Activated B cell treated with CpG ODN at 0.5 μM for 24 hours (primary cell): ENCODE measurements at places on chromosomes 2 and 18. TPM values are rescaled to one million over a fixed set of nuclear protein-coding genes. Genes with fewer than 3 reads are reported as not detected.

HJURP gene
- total RNA-seq: 1.0 and 1.5 TPM in 2 replicates

EN1 gene
- not detected in 2 replicates for total RNA-seq

EHBP1 gene
- total RNA-seq: 24.0 and 25.0 TPM in 2 replicates

OR6B2 gene
- total RNA-seq: not detected in 2 replicates

SERPINB11 gene
- not detected in 2 replicates for total RNA-seq

GRCh38 chr2:223036790-223037444 lies 15.1 kb upstream of the KCNE4 start:
- no peak for DNase-seq
- no peak overlapping the region for H3K4me3 ChIP-seq
- H3K36me3 ChIP-seq: no peaks in the 10 kb centered on the region
- peaks cover 4% of the 10 kb centered on the region for H3K27me3 ChIP-seq

GRCh38 chr2:118554616-118555015 lies 292.8 kb downstream of the EN1 start:
- no peak for DNase-seq
- no peak overlapping the region for H3K27ac ChIP-seq
- H3K27me3 ChIP-seq: peaks cover 3% of the 10 kb centered on the region
- no peak overlapping the region for H3K4me3 ChIP-seq

DNA sequence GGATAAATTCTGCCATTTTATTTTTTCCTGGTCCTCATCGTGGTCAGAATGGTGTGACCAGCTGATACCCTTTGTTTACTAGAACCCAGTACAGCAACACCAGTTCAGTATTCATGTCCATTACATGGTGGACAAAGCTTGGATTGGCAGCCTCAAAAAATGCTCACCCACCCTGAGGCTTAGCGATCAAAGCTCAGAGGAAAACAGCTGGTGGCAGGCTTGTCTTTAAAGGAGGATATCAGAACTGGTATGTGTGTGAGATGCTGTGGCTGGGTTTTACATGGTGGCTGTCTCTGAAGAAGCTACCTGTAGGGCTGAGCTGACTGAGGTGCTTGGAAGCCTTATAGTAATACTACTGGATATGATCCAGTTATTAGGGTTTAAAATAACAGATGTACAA lies 471.1 kb upstream of the MEX3C start:
- H3K36me3 ChIP-seq: no peaks in the 10 kb centered on the region
- H3K4me1 ChIP-seq: peaks cover 4% of the 10 kb centered on the region
- peaks cover 18% of the 10 kb centered on the region for H3K27me3 ChIP-seq
- H3K27ac ChIP-seq: no peak overlapping the region
- no peak overlapping the region for H3K4me3 ChIP-seq
- no peak for DNase-seq

DNA sequence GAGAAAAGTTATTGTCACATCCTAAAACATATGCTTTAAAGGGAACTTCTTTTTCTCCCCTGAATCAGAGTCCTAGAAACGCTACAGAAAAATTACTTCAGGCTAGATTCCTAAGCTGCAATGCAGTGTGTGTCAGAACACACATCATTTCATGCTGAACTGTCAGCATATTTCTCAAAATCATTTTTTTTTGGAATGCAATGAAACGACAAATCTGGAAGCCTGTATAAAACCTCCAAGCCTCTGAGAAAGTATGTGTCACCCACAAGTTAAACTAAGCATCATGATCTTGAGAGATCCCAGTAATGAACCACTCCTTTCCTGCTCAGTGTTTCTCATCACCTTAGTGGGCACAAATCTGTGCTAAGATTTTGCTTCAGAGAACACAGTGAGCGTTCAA lies 276.2 kb downstream of the ZNF521 start:
- H3K36me3 ChIP-seq: no peaks in the 10 kb centered on the region
- no peak for DNase-seq

DNA sequence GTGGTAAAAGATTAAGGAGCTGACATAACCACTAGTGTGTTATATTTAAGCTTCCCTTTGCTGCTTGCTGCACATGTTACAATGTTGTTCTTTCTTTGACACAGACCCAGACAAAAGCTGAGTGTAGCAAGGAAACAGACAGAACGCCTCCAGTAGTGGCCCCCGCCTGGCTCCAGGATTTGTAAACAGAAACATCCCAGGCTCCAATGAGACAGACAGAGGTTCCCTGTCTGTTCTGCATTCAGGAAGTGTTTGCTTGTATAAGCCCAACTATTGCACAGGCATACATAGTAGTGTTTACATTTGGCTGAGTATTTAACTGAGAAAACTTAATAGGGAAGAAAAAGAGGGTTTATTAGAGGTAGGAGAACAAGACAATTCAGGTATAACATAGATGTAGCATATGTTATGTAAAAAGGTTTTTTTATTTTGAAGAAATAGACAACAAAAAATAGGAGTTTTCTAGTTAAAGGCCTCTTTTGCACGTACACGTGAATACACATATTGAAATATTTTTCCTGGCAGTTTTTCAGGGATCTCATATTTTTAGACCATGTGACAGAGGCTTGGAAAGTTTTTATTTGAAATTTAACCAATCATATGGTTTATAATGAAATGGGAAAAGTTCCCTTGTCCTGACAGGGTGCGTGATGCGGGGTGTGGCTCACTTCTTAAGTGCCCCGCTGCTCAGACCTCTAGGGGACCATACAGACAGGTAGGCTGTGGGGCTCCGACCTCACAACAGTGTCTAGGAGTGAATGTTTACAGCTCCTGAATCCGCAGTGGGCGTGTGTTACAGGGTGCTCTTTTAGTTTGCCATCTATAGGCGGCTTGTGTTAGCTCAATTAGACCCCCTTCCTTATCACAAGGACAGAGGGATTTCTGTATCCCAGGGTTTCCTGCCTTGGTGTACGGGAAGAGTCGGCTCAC lies 118.4 kb downstream of the BMPR2 start:
- peaks cover 8% of the 10 kb centered on the region for H3K36me3 ChIP-seq
- no peak for DNase-seq
- no peaks in the 10 kb centered on the region for H3K27me3 ChIP-seq
- no peak overlapping the region for H3K27ac ChIP-seq

DNA sequence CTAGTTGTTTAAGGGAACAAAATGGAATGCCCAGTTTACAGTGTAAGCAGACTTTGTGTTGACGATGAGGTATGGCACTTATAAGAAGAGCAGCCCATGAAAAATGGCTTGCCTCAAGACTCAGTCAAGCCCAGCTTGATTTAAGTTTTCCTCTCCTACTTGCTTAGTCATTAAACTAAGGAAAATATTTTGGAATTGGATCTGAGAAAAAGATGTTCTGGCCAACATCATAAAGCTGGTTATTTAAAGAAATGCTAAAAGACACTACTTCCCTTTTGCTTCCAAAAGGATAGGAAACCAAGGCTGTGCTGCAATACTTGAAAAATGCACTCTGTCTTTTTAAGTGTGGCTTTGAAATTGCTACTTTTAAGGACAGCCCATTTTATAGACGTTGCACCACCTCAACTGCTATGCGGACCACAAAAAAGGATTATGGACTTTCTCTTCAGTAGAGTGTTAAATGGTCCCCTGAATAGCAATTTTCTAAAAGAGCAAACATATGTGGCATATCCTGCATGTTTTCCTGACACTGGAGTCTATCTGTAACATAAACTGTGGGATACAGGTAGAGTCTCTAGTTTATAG lies 32.1 kb downstream of the CCDC141 start:
- no peaks in the 10 kb centered on the region for H3K27me3 ChIP-seq
- peaks cover 5% of the 10 kb centered on the region for H3K36me3 ChIP-seq
- no peak overlapping the region for H3K27ac ChIP-seq
- H3K4me1 ChIP-seq: peaks cover 35% of the 10 kb centered on the region

DNA sequence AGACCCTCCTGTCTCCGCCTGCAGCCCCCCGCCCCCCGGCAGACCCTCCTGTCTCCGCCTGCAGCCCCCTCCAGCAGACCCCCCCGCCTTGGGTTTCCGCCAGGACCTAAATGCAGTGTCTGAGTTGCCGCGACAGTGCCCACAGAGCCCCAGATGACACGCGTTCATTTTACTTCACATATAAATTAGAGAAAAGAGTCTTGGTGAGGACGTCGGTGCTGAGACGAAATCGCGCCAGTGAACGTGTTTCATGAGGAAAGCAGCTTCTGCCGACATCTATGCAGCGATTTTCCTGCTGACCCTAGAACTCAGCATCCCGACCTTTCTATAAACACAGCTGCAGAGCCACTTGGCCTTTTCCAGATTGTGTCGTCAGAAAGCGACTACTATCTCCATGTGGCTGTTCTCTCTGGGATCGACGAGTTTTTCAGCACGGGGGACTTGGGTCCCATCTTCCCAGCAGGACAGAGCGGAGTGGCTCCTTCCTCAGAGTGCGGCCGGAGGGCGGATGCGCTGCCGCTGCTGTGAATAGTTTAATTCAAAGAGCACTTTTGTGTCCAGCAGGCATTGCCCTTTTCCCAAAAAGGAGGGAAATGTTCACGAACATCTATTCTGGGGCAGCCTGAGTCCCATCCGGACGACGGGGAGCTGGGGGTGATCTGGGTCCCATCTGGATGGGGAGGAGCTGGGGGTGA lies 136.7 kb downstream of the NFATC1 start:
- peaks cover 4% of the 10 kb centered on the region for H3K4me1 ChIP-seq
- H3K4me3 ChIP-seq: no peak overlapping the region
- H3K27ac ChIP-seq: no peak overlapping the region
- H3K27me3 ChIP-seq: no peaks in the 10 kb centered on the region
- peaks cover 31% of the 10 kb centered on the region for H3K36me3 ChIP-seq

- H3K27me3 ChIP-seq: no peaks in the 10 kb centered on the region
- peak overlapping the region; percentile 92 for H3K27ac ChIP-seq
- H3K36me3 ChIP-seq: peaks cover 11% of the 10 kb centered on the region
- peaks cover 72% of the 10 kb centered on the region for H3K4me1 ChIP-seq
- no peak for DNase-seq
Measured at GRCh38 chr2:207141386-207141785, 24.4 kb downstream of the KLF7 start.

- no peaks in the 10 kb centered on the region for H3K36me3 ChIP-seq
- no peak overlapping the region for H3K27ac ChIP-seq
- no peak overlapping the region for H3K4me3 ChIP-seq
Measured at GRCh38 chr2:205474741-205475415, 207.4 kb upstream of the NRP2 start.
